ENCODE measurements at places on chromosomes 11 and 22. TPM values are rescaled to one million over a fixed set of nuclear protein-coding genes. Genes with fewer than 3 reads are reported as not detected.

DNA sequence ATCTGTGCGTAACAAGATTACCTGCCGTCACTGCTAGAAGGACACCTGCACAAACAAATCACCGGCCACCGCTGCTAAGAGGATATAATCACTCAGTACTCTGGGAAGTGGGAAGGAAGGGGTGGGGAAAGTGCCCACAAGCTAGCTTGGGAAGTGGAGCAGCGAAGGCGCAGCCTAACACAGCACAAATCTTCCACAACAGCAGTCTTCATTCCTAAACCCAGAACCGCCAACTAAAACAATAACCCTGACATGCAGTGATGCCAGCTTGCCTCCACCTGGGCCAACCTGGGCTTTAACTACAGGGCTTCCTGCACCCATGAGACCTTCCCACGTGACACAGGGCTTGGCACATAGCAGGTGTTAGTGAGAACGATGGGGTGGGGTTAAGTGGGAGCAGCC lies 5.1 kb downstream of the DGCR2 start:
- peak; percentile 52 for DNase-seq

- DNase-seq: no peak
Observed at GRCh38 chr11:93540896-93541553, 2.2 kb downstream of the SMCO4 start.

C22orf31 gene
- total RNA-seq: not detected

OR5A1 gene
- total RNA-seq: not detected

MYOD1 gene
- total RNA-seq: not detected

- DNase-seq: no peak
Observed at GRCh38 chr11:13763341-13763740, 94.9 kb downstream of the FAR1 start.

GRCh38 chr11:37509506-37509905 lies 911.5 kb upstream of the RAG2 start:
- DNase-seq: no peak

DNA sequence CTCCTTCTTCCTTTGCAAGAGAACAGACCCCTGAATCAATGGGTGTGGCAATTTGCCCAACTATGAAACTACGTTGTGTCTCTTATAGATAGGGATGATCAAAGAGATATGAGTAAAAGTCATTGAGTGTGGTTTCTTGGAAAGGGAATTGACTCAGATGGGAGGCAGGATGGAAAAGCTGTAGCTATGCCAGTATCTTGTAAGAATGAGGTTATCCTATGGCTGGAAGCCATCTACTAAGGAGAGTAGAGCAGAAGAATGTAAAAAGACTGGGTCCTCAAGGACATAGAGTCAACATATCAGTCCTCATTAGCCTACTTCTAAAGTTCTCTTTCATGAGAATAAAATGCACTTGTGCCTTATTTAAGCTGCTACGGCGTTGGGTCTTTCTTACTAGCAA lies 78.9 kb upstream of the POU2AF2 start:
- DNase-seq: no peak

DNA sequence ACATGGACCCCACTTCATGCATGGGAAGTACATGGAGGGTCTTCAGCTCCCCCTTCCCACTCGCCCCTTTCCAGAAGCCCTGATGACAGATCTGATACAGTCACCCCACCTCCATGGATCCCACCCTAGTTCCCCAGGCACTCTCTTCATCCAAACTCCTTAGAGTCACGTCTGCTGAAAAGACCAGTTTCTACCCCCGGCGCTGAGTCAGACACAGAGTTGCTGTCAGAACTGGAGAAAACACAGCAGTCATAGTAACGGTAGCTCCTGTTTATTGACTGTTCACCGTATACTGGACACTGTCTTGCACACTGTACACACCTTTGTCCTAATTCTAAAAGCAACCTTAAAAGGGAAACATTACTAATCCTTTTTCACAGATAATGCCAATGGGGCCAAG lies 29.1 kb downstream of the DRD2 start:
- DNase-seq: no peak

DNA sequence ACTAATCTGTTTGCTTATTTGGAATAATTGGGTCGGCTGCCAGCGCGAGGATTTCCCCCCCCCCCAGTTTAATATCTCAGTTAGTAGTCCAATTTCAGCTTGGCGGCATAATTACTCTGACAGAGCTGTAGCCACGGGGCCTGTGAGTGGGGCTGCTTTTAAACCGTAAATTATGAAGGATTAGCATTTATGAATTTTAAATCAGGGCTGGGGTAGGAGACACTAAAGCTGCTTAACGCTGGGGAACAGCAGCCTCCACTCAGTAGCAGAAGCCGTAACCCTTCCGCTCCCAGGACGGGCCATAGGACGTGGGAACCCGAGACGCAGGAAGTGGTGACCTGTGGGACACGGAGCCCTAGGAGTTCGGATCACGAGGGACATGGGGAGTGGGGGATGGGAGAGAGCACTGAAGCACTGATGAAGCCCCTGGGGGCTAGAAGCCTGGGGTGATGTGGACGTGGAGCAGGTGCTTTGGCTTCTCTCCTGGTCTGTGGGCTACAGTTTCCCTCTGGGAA lies 66.2 kb upstream of the LMO1 start:
- no peak for DNase-seq

- no peak for DNase-seq
Observed at GRCh38 chr11:129881570-129882170, 13.7 kb downstream of the NFRKB start.

DNA sequence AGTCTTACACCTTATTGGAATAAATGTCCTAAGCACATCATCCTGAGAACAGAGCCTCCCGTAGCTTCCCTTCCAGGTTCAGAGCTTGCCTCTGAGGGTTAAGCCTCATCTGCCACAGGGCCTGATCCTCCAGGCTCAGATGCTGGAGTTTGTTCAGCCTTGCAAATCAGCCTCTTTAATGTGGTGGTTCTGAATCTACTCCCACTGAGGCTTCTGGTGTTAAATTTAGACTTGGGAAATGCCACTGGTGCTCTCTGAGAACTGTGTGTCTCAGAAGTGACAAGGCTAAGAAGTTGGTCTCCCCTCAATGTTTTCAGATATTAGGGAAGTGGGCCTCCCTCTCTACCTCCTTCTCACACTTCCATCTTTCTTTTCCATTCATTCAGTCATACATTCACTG lies 68.7 kb downstream of the CCDC81 start:
- DNase-seq: no peak

DNA sequence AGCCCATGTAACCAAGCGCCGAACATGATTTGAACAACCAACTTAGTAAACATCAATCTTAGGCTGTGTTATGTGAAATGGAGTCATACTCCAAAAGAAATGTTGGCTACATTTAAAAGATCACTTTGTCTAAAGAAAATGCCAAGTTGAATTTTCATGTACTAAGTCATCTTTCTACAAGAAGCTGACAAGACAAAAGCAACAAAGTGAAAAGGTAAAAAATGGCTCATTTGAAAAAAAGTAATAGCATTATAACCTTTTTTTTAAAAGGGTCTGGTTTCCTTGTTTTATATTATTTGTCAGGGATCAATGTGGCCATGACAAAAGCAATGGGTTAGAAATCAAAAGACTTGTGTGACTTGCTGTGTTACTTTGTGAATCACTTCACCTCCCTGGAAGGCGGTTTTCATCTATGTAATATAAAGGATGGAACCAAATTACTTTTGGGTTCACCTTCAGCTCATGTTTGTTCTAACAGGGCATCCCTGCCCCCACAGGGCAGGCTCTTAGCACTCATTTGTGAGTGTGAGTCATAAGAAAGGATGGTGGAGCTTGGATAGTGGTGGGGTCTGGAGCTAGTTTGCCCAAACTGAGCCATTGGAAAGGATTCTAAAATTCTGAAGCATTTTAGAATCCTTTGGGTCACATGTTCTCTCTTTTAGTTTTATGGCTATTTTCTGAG lies 131.9 kb upstream of the MTMR2 start:
- no peak for DNase-seq

NAA40 gene
- total RNA-seq: 15.7 TPM

TRIM22 gene
- total RNA-seq: 203 TPM

MPZL2 gene
- total RNA-seq: 119 TPM

MS4A4E gene
- 3.0 TPM for total RNA-seq

DNA sequence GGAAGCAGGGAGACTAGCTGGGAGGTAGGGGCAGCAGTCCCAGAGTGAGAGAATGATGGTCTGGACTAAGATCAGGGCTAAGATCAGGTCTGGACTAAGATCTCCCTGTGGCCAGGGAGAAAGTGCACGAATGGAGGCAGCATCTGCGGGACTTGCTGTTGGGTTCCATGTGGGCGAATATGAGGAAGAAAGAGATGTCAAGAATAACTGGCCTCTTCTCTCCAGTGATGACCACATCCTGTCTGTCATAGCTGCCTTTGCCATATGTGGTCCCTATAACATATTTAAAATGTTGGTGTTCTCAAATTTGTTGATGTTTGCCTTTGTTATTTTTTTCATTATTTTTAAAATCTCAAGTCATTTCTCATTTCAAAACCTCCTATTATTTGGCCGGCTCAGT lies 27.4 kb upstream of the CXCR5 start:
- no peak for DNase-seq

GRCh38 chr11:46776878-46777277 lies 57.9 kb downstream of the F2 start:
- no peak for DNase-seq

CDC42EP2 gene
- 27.5 TPM for total RNA-seq

CARNS1 gene
- total RNA-seq: 2.7 TPM

GRCh38 chr11:68505596-68505995 lies 45.0 kb downstream of the PPP6R3 start:
- DNase-seq: no peak

OR8G1 gene
- total RNA-seq: not detected

DNA sequence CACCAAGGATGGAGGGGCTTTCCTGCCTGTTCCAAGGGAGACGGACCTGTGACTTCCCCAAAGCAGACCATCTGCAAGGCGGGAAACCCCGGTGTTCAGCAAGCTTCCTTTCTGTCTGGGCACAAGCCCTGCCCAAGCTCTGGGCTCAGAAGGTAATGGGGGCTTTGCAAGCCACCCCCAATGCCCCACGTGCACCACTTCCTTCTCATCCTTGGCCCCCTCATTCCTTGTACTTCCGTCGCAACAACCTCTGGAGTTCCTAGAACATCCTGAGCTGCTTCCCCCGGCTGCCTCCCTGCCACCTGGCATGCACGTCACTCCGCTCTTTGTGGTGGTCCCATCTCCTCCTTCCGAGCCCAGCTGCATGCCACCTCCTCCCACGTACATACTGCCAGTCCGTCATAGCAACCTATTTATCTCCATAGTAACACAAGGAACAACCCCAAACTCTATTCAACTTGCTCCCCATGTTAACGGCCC lies 3.9 kb downstream of the MYEOV start:
- DNase-seq: peak; percentile 63

GRCh38 chr11:35750315-35750714 lies 87.7 kb downstream of the TRIM44 start:
- no peak for DNase-seq

- no peak for DNase-seq
Observed at GRCh38 chr11:10418259-10418949, 36.7 kb upstream of the AMPD3 start.

DNA sequence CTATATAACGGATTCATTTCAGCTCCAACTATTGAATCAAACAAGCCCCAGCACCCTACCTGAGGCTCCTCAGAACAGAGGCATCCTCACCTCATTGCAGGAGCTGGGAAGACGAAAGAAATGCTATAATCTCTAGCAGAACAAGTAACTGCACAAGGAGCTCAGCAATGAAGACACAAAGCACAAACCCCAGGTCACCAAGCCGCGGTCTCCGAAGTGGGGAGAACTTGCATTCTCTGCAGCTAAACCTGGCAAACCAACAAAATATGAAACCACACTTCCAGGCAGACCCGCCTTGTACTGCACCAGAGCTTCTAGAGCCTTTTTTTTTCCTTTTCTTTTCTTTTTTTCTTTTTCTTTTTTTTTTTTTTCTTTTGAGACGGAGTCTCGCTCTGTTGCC lies 21.8 kb upstream of the CD5 start:
- DNase-seq: no peak

POTEH gene
- not detected for total RNA-seq

GRCh38 chr11:86459682-86460460 lies 85.2 kb downstream of the CCDC81 start:
- DNase-seq: no peak

SCGB1C1 gene
- not detected for total RNA-seq

CARD16 gene
- 74.0 TPM for total RNA-seq

SLC22A9 gene
- total RNA-seq: not detected

DRD4 gene
- 1.2 TPM for total RNA-seq

DNA sequence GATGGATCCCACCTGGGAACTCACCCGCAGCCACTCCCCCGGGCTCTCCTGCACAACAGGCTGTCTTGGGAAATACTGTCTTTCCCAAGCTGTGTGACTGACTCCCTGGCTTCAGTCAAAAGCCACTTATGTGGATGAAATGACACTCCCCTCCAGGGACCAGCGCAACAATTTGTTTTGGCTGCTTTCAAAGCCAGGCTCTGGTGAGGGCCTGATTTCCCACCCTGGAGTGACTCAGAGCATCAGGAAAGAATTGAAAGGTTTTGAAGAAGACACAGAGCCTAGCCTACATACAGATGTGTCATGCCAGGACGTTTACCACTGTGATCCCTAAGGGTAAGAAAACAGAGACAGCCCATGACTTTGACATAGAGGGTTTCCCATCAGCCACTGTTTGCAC lies 550.5 kb downstream of the MIAT start:
- DNase-seq: no peak

OR6A2 gene
- total RNA-seq: not detected

DNA sequence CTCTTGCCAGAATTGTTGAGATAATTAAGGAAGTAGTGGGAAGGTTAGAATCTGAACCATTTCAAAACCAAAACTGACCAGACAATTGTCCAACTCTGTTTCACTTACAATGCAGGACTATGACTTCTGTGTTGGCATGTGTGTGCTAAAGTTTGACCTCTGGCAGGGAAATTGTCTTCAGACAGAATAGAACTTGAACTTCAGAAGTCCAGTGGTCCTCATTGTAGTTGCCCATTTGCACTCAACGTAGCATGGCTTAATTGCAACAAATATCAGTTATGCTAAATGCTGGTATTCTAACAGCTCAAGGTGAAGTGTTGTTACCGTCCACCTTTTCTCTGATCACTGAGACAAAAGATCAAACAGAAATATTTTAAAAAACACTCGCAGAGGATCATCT lies 47.2 kb downstream of the BLID start:
- no peak for DNase-seq

GRCh38 chr22:30314915-30315314 lies 11.8 kb downstream of the TBC1D10A start:
- DNase-seq: no peak

DNA sequence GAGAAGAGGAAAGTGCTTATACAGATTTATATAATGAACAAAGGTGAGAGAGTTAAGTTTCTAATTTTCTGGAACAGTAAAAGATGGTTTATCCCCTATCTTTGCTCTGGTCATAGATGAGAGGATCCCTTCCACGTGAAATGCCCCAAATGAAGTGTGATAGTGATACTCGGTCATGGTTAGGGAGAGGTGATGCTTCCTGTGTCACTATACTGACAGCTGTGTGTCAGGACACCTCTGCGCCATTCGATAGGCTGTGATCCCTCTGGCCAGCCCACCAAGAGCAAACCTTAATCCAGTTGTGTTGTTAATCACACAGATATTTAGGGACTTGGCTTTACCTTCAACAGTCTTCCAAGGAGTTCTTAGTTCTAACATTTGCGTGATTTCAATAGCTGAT lies 57.7 kb downstream of the NCAM1 start:
- DNase-seq: no peak

- DNase-seq: no peak
Observed at GRCh38 chr22:39631381-39632286, 61.1 kb downstream of the CACNA1I start.
